ENCODE measurements at places on chromosomes 2 and 18.
A peak's percentile ranks its signal among the peaks of the same experiment; 100 is the strongest.

- DNase-seq: no peak
These were observed 2.9 kb downstream of the KLHL29 start for GRCh38 chr2:23387845-23388244.

DNA sequence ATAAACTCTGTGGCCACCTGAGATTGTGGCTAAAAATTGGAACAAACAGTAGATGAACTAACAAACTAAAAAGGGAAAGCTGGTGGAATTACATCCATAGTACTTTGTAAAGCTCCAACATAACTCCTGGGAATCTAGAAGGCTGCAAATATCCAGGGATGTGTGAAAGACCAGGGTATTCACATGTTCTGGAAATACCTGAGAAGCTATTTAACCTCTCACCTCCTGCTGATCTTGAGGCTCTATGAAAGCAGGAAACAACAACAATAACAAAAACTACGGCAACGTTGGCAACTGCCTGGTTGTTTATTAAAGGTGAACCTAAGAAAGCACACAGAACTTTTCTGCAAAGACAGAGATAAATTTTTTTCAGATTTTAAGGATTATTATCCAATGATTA lies 171.3 kb downstream of the CCDC178 start:
- DNase-seq: no peak

- no peak for DNase-seq
These were observed 2.1 kb downstream of the DPYSL5 start for GRCh38 chr2:26850000-26850431.

DNA sequence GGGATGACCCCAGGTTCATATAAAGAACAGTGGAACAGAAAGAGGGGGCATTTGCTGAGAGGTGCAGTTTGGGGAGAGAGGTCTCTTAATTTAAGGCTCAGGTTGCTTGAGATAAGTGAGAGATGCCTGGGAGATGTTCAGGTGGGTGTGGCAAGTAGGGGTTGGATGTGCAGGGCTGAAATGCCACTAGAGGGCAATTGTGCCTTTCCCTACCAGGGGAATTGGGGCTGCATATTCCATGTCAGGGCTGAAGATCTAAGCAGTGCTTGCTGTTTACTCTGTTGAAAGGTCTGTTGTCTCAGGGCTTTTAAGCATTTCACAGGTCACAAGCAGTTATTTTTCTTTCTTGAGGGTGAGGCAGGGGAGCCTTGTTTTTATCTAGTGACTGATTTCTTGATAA lies 7.8 kb downstream of the CCDC85A start:
- DNase-seq: peak; percentile 50

- DNase-seq: no peak
These were observed 348.2 kb downstream of the ALK start for GRCh38 chr2:29573147-29573546.
